ENCODE measurements at places on chromosomes 16 and 17.
A peak's percentile ranks its signal among the peaks of the same experiment; 100 is the strongest.

GRCh38 chr17:66343531-66344078, 41.2 kb downstream of the PRKCA start:
- DNase-seq, result no peak

DNA sequence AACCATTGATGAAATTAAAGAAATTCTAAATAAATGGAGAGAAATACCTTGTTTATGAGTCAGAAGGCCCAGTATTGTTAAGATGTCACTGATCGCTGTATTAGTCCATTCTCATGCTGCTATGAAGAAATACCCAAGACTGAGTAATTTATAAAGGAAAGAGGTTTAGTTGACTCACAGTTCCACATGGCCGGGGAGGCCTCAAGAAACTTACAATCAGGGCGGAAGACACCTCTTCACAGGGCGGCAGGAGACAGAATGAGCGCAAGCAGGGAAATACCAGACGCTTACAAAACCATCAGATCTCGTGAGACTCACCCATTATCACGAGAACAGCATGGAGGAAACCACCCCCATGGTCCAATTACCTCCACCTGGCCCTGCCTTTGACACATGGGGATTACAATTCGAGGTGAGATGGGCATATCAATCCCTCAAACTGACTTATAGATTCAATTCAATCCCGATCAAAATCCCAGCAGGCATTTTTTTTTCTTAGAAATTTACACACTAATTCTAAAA, 157.2 kb downstream of the ENGASE start:
- no peak for DNase-seq

- DNase-seq, result no peak
Measured at GRCh38 chr17:37174205-37174604, 201.6 kb upstream of the C17orf78 start.

DNA sequence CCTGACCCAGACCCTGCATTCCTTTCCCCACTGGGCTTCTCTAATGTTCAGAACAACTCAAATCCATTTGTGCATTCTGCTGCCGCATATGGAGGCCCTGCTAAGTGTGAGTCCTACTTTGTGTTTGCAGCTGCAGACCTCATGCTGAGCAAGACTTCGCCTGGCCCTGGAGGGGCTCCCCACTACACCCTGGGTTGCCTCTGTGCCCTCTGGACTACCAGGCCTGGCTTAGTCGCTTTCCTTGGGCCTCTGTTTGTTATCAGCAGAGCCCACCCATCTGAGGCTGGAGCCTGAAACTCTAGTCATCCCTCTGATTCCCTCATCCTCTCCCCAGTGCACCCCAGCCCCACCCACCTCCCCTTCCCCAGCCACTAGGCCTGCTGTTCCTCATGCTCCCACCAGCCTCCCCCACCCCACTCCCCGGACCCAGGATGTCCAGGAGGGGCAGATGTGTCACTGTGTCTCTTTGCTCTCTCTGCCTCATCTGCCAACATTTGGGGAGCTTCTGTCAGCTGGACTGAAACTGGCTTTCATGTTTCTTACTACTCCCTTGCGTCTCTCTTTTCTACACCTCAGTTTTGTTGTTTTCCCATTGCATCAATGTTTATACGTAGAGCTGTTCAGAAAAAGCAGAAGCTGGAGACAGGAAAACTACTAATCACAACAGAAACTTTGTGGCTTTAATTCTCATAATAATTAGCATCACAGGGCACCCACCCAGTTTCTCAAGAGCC, 17.9 kb upstream of the CD300E start:
- DNase-seq, result no peak

GRCh38 chr16:30417529-30418349, 10.3 kb downstream of the ZNF771 start:
- DNase-seq, result peak; percentile 92

GRCh38 chr17:9865586-9865985, 39.5 kb downstream of the RCVRN start:
- no peak for DNase-seq

DNA sequence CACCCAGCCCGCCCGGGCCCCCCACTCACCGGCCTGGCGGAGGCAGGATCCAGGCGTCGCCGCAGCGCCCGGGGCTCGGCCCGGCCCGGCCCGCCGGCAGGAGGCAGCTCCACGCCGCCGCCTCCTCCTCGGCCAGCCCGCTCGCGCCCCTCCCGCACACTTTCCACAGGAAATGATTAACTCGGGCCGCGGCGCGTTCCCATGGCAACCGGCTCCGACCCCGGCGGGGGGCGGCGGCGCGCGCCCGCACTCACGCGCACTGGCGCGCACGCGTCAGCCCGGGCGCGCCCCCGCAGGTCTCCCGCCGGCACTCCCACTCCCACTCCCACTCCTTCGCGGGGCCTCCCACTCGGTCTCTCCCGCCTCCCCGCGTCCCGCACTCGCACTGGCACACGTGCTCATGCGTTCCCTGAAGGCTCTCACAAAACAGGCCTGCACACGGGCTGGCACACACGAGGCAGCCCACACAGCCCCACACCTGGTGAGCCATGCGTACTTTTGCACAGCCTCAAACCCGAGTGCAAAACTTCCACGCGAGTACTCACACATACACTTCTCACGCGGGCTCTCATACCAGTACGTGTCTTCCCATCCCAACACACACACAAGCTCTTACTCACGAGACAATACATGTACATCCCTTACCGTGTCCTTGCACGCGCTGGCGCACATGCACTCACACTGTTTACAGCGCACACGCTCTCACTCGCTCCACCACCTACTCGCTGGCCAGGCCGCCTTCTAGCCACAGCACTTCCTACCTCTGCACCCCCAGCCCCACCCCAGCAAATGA, at the start of gene KIFC3:
Gene KIFC3 (minus strand): TSS at position 151 of the 793 bp plus-strand sequence. CDS start 4,248 bp downstream, outside the sequence.
- DNase-seq, result no peak

DNA sequence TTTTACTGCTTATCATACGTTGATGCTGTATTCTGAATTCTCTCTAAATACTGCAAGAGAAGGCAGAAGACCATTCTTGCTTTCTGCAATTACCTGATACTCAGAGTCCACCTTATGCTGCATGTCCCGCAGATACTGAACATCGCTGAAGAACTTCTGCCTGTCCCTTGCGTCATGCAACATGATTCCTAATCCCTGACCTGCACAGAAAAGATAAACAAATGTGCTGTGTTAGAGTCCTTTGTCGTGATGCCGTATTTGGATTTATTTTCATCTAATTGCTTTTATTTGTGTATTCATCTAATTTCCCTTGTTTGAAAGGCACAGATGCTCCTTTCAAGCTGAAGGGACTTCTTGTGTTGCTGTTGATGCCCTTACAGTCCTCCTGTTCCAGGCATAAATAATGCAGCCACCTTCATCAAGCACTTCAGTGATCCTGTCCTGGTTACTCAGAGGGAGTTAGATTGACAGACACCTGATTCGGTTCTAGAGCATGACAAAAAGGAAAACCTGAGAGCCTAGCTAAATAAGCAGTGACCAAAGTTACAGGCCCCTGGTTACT, 6.5 kb downstream of the MARCHF10 start:
- no peak for DNase-seq

DNA sequence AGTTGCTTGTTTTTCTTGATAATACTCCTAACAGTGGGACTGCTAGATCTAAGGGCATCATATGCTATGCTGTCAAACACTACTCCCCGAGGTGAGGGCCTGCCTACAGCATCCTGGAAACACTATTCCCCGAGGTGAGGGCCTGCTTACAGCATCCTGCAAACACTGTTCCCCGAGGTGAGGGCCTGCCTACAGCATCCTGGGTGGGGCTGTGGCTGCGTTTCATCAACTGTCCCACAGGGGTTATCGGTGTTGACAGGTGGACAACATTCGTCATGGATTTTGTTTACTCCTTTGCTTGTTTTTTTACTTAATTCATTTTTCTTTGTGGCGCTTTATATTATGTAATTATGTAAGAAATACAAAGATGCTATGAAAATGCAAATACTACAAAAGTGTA, 22.5 kb downstream of the NPRL3 start:
- DNase-seq, result no peak

- peak; percentile 50 for DNase-seq
Measured at GRCh38 chr16:10624527-10624926, 44.1 kb upstream of the EMP2 start.

- DNase-seq, result no peak
Measured at GRCh38 chr16:12197812-12198211, 221.3 kb downstream of the SNX29 start.

DNA sequence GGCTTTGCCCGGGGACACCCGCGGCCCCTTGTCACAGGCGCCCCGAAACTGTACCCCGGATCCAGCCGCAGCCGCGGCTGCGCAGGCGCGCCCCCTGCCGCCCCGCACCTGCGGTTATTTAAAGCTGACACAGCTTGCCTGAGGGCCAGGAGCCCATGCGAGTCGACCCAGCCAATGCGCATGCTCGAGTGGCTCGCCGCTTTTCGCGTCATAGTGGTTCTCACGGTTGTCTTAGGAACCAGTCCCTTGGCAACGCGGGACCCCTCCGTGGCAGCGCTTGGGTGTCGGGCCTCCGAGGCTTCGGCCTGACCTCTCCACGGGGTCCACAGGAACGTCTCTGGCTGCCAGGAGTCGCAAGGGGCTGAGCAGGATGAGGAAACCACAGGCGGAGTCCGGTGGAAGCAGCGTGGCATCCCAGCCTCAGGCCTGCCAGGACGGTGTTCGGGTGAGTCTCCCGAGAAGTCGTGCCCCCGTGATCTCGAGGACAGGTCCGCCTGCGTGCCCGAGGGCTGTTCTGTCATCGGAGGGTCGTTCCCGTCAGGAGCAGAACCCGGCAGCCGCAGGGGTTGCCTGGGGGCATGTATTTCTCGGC, 716.9 kb downstream of the KCNJ18 start:
- DNase-seq, result no peak

GRCh38 chr17:66277191-66277590, 25.2 kb upstream of the PRKCA start:
- DNase-seq, result no peak

- no peak for DNase-seq
Measured at GRCh38 chr17:34255381-34255732, 272 bp downstream of the CCL2 start.

- no peak for DNase-seq
Measured at GRCh38 chr17:7626956-7627249, 718 bp downstream of the SAT2 start.

DNA sequence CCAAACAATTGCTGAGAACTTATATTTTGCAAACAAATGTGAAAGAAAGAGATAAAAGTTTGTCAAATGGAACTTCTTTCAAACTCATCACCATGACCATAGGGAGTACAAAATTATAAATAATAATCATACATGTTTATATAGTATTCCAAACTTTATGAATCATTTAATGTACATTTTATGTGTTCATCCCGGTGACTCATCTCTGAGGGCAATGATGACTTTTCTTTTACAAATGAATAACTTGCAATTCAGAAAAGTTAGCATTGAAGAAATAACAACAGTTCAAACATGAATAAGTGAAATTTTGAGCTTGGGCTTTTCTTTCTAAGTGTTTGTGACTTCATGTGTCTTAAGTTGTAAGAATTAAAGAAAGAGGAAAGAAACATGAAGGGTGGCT, 66.3 kb upstream of the CDH8 start:
- no peak for DNase-seq

DNA sequence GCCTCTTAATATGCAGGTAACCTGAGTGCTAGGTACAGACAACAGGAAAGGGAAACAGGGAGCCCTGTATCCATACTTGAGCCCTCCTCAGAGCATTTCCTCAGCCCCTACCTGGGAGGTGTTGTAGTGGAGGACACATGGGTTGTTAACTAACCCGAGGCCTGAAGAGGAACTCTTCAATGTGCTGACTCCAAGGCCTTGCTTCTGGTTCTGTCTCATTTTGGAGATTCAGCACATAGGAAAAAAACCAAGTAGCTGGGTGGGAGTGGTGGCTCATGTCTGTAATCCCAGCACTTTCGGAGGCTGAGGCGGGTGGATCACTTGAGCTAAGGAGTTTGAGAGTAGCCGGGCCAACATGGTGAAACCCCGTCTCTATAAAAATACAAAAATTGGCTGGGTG, 24.8 kb downstream of the SNX11 start:
- DNase-seq, result no peak

GRCh38 chr17:54839447-54839846, 61.2 kb upstream of the TOM1L1 start:
- DNase-seq, result no peak

DNA sequence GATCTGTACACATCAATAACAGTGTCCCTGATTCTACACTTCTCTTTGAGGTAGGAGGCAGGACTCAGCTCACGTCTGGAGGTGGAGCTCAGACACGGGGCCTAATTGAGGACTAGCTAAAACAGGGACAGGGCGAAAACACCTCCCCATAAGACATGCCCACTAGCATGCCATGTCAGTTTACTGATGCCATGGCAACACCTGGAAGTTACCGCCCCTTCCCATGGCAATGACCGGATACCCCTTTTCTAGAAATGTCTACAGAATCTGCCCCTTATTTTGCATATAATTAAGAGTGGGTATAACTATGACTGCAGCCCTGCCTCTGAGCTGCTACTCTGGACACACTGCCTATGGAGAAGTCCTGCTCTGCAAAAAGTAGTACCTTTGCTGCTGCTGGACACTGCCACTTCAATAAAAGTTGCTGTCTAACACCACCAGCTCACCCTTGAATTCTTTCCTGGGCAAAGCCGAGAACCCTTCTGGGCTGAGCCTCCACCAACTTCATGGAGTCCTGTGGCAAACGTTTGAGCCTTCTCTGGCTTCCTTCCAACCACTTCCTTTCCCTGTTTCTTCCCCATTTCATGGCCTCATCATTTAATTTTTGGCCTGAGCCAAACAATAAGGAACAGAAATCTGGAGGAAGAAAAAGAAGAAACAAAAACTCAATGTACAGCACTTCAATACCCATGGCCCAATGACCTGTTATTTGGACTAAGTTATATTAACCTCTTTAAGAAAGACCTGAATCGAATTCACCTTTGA, 21.0 kb downstream of the PHB1 start:
- DNase-seq, result no peak

GRCh38 chr17:61981323-61981722, 53.5 kb upstream of the INTS2 start:
- DNase-seq, result no peak

GRCh38 chr16:528111-529011, 849 bp downstream of the CAPN15 start:
- peak; percentile 70 for DNase-seq

DNA sequence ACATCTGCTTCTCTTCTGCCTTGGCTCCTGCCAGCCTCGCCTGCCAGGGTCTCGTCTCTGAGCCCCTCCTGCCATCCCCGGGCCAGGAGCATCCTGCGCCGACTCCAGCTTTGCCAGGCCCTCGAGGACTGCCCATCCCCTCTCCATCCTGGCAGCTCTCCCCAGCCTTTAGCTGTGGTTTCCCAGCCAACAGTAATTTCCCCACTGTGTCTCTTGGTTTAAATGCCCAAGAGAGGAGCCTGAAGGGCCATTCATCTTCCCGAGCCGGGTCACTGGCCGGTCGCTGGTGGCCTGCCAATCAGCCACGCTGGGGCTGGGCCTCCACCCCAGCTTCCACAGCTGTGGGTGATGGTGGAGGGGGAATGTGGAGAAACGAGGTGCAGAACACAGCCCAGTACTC, 47.8 kb downstream of the MRC2 start:
- no peak for DNase-seq

DNA sequence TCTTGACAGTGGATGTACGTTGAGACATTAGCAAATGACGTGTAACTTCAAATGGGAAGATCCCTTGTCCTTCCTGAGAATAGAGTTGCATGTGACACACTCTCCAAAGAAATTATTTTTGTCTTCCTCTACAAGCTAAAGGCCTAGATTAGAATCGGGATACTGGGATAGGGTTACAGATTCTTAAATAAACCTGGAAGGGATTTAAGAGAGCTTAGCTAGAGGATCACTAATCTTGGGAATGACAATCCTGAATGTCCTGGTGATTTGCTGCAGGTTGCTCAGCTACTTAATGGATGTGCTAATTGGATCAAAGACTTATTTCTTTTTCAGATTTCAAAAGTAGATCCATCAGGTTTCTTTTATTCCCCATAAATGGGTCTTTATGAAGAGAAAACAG, 101.9 kb downstream of the KCNJ2 start:
- no peak for DNase-seq

GRCh38 chr16:14187517-14188338, 116.6 kb downstream of the MRTFB start:
- DNase-seq, result no peak

Data from SW480 (cell line).